Fibroblast of skin of abdomen (primary cell): ENCODE measurements at places on chromosomes 4 and X.

- DNase-seq: no peak
These were observed 220.9 kb downstream of the MAML3 start for GRCh38 chr4:139933104-139933503.

GRCh38 chr4:10346023-10346422, 111.2 kb downstream of the ZNF518B start:
- DNase-seq: no peak

GRCh38 chr4:15240764-15241163, 187.1 kb upstream of the C1QTNF7 start:
- peak; percentile 34 for DNase-seq

DNA sequence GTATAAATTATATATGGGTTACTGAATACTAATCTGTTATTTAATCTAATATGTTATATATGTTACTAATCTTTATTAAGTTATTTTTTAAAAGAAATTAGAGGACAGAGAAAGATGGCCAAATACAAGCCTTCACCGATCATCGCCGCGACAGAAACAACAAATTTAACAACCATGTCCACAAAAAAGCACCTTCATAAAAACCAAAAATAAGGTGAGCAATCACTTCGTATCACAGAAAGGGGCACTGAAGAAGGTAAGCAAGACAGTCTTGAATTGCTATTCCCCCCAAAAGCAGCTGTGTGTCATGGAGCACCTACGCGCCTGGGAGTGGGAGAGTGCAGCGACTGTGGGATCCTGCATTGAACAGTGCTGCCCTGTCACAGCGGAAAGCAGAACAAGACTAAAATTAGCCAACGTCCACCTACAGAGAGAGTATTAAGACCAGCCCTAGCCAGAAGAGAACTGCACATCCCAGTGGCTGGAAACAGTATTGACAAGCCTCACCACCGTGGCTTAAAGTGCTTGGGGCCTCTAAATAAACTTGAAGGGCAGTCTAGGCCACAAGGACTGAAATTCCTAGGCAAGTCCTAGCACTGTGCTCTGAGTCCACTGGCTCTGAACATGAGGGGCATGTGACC, 38.5 kb downstream of the LRBA start:
- DNase-seq: no peak
